SHP77 (cell line): ENCODE measurements at places on chromosomes 1 and 21.

GRCh38 chr1:51561702-51562101 is 42.6 kb upstream of the EPS15 start:
- DNase-seq, result no peak

GRCh38 chr1:116497656-116498055 is 73.2 kb downstream of the CD58 start:
- DNase-seq, result no peak

GRCh38 chr1:29633771-29634170 is 397.4 kb downstream of the PTPRU start:
- peak; percentile 43 for DNase-seq

DNA sequence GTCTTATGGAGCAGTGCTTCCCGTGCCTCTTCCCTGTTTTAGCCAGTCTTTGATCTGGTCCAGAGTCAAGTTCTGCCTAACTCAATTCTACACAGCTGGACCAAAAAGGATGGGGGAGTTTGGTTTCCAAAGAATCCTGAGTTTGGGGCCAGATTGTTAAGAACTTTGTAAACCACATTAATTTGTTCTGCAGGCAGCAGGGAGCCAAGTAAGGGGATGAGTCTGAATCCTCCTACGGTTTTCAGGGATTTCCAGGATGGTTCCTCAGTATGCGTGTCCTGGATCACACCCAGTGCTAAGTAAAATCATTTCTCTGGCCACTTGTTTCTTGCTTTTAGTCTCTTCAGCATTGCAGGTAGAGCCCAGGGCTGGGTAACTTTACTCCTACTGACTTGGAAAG is 26.1 kb upstream of the GJA5 start:
- no peak for DNase-seq

DNA sequence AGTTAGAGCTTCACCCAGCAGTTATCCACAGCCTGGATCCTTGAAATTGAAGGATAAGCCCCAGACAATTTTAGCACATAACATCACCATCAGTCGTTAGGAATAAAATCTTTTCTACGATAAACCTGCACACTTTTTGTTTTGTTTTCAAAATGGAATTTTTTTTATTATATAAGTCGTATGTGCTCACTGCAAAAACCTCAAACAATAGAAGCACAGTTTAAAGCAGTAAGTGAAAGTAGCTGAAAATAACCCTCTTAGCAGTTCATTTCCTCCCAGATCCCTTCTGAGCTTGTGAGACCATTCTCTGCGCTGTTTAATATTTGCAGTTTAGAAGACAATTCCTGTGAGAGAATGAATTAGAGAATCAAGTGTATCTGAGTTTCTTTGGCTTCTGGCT is 38.3 kb downstream of the ELK4 start:
- DNase-seq, result no peak

GRCh38 chr1:23522244-23522982 is 8.6 kb downstream of the E2F2 start:
- no peak for DNase-seq

DNA sequence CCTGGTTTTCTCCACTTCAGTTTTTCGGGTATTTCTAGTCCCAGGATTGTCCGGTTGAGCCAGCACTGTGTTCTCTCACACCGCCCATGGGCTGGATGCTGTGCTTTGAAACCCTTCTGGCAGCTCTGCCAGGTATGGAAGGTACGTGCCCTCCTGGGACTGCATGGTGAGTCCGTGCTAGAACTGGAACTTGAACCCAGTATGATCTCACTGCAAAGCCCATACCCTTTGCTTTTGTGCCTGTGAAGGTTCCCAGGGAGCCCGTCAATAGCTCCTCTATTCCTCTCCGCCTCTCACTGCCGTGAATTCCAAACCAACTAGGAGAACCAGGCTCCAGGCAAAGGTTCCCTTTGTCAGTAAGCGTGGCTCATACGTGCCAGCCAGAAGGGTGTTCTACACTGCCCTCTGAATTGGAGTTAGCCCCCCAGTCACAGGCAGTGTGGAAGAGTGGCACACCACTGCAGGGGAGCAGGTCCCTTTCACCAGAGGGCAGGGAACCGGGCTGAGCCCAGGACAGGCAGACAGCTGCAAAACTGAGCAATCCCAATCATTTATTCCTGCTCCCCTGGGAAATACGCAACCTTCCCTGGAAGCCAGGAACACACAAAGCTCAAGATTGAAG is 310.2 kb downstream of the CAMTA1 start:
- DNase-seq, result no peak

DNA sequence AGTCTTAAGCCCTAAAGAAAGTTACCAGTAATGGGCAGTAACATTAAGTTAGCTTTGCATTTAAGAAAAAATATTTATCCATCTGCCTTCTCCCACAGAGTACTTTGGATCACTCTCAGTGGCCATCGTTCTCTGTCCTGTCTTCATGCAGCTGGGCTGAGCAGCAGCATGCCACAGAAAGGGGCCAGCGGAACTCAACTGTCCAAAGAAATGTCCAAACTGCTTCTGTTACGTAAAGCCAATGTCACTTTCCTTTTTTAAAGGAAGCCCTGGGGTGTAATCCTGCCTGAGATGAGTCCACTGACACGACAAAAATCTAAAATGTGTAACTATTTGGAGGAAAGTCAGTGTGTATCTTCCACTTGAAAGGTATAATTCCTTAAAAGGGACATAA is 291.6 kb downstream of the SMYD3 start:
- peak; percentile 59 for DNase-seq

- no peak for DNase-seq
These were observed 112.1 kb downstream of the TLR5 start for GRCh38 chr1:223030871-223031400.

GRCh38 chr21:30340714-30341573 is 3.5 kb upstream of the KRTAP27-1 start:
- peak; percentile 5 for DNase-seq

DNA sequence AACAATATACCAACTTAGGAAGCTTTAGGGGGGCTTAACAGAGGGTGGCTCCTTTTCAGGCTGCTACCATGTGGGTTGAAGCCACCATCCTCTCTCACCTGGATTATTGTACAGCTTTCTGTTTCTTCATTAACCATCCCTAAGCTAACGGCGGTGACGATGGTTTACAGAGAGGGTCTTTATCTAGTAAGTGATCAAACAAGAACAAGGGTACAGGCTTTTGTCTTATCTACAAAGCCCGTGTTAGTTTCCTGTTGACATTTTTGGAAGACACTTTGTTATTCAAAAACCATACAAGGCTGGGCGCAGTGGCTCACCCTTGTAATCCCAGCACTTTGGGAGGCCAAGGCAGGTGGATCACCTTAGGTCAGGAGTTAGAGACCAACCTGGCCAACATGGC is 20.4 kb downstream of the SLC25A33 start:
- no peak for DNase-seq

- peak; percentile 59 for DNase-seq
These were observed 2.4 kb downstream of the NTPCR start for GRCh38 chr1:232952514-232953499.

DNA sequence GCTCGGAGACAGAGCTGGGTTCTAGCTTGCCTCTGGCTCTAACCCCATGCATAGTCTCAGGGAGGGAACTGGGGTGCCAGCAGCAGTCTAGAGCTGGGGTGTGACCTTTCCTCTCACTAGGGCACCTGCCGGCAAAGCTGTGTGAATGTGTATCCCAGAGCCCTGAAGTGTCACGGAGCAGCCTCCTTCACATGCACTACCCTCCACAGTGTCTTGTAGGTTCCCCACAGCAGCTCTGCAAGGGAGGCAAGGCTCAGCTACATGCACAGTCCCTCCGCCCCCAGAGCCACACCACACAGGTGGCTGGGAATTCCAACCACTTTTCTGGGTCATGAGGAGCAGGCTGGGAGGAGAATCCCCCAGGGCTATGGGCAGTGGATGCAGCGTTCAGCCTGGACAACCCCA is 7.7 kb upstream of the HPCA start:
- no peak for DNase-seq

DNA sequence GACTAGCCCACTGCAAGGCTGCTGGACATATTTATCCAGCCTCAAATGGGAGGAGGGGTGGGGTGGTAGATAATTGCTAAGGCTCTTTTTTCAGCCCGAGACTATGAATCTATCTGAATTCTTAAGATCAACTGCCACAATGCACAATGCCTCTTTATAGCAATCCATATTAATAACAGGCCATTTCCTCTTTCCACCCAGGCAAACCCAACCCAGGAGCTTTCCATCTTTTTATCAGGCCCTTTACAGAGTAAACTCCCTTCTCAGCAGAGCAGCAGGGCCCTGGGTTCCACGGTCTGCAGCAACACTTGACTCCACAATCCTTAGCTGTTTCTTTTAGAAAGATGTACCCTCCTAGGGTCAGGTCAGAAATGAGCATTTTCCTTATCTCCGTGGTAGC is 806 bp downstream of the DDOST start:
- DNase-seq, result no peak

- DNase-seq, result no peak
These were observed 56.3 kb downstream of the WNT9A start for GRCh38 chr1:227891223-227891954.

DNA sequence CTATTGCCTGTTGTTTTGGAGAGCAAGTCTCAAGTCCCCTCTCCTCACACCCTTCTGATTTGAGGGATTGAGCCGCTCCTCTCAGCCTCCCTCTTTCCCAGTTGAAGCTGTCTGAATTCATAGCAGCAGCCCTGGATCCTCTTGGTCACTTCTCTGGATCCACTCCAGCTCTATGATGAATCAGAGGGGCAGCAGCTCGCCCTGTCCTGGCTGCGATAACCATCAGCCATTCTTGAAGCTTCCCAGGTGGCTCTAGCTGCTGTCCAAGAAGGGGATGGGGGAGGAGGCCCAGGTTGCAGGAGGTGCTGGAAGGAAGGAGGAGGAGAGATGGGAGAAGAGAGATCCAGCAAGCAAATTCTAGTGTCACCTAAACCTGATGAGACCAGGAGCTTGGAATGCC is 31.3 kb downstream of the WNT4 start:
- no peak for DNase-seq

GRCh38 chr1:60227601-60228000 is 154.0 kb upstream of the C1orf87 start:
- DNase-seq, result no peak

- DNase-seq, result peak; percentile 87
These were observed 28.6 kb upstream of the ZFP69B start for GRCh38 chr1:40421431-40422384.

GRCh38 chr1:98437540-98437939 is 224.0 kb upstream of the SNX7 start:
- no peak for DNase-seq

DNA sequence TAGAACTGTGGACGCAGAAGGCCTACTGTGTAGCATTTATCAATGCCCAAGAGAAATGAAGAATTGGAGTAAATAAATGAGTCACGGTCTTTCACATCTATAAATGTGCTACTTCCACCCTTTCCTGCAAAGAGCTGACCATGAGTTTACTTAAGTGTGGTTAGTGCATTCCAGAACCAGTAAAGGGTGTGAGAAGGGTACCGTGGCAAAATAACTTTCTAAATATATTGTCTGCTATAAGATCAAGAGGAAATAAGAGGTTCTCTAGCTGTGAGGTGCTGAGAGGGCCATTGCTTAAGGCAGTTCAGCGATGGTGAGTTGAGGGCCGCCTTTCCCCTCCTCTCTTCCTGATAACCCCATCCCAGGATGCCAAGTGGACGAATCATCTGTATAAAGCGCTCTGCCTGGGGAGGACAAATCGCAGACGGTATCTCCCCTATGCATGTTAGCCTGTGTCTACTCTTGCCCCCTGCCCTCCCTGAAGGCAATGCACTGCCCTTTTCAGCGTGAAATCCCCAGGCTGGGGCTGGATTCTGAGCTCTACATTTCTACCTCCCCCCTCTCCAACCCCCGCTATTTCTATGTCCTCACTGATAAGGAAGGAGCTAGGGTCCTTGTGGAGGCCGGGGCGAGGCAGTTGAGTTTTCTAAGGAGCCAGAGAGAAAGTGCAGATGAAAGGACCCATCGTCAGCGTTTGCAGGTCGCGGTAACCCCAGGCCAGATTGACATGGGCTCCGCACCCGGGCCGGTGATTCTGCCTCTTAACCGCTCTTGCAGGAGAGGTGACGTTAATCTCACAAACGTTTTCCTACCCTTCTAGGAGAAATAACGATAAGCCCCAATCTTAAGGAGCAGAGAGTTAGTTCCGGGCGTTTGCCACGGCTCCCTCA is 1.5 kb upstream of the NCAM2 start:
- no peak for DNase-seq

- no peak for DNase-seq
These were observed 19.4 kb downstream of the ENO1 start for GRCh38 chr1:8858888-8859706.

DNA sequence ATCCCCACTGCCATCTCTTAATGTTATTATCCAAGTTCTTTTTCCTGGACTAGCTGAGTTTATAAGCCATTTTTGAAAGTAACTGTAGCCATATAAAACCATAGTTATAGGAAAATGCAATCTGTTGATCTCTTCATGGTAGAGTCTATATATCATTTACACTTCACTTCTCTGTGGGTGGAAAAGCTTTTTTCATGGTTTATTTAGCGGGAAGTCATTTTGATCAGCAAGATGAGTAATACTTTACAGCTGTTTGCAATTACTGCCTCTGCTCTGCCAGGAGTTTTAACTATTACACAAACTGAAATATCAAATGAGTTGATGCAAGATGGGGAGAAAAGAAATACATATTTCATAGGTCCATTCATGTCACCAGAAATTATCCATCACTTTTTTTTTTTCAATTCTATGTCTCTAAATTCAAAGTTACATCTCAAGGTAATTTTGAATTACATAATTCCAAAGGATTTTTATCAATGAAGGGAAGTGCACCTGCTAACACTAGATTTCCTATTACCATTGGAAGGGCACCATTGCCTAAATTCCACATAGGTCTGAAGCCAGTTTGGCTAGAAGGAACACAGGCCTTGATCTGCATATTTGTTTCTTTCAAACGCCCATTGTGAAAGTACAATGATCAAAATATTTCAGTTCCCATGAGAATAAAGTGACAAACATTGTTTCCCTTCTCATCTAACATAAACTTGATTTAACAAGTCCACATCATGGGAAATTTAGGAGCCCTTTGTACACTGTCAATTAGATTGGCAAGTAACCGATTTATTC is 296.7 kb downstream of the ZNF326 start:
- DNase-seq, result no peak
